Peyer's patch (tissue), 4 donors: ENCODE measurements at places on chromosomes 16 and 17.

DNA sequence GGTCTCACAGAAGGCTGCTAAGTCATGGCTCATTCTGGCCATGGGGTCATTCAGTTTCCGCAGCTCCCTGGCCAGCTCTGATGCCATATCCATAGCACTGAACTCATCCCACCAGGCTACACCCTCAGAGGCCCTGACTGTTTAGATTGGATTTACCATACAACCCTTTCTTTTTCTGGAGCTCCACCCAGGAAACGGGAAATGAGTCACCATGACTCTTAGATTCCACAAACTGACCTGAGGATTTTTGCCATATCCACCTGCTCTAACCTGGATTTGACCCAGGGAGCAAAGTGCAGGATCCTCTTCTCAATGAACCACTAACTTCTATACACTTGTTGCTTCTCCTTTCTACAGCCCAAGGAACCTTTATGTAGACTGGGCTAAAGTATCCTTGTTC, 20.3 kb upstream of the CALB2 start:
- no peak for DNase-seq

- DNase-seq = no peak
Observed at GRCh38 chr16:72189865-72190371, 18.0 kb upstream of the PMFBP1 start.

- DNase-seq = peak; percentile 42
Observed at GRCh38 chr16:85428168-85428898, 184.8 kb upstream of the GSE1 start.

DNA sequence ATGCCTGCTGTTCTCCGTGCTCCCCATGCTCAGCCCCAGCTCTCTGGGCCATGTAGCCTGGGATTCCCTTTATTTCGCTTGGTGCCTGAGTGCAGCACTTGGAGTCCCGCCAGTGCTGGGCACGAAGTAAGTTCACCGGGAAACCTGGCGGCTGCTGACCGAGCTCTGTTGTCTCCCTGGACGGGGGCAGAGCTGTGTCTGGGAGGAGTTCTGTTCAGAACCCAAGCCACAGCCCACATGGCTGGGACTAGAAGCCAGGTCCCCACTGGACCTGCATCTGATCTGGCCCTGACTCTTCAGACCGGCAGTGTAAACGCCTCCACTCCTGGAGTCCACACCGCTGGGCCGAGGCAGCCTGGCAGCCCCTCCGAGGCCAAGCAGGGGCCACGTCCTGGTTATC, 37.5 kb upstream of the CIBAR2 start:
- no peak for DNase-seq

DNA sequence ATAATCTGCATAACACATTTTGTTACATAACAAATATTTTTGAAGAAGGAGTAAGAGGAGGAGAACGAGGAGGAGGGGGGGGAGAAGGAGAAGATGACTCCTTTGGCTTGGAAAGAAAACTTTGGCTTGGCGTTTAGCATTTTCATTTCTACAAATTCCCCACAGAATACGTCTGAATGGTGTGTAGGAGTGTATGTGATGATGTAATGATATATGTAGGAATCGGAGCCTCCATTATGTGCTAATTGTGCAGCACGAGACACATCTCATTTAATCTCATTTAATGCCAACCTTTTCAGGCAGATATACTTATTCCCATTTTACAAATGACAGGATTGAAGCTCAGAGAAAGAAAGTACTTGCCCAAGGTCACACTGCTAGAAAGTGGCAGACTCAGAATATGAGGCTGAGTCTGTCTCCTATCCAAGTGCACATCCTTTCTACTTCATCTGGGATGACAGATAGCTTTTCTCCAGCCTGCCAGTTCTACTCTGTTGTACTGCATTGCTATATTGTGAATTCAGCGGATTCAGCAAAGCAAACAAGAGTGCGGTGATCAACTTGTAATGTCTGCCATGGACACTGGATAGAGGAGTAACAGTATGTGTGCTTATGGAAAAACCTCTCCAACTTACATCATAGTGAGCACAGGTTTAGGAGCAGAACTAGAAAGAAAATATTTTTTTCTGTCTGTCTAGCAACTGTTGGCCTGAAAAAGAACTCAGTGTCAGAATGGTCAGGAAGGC, 10.4 kb upstream of the SLC47A2 start:
- no peak for DNase-seq

DNA sequence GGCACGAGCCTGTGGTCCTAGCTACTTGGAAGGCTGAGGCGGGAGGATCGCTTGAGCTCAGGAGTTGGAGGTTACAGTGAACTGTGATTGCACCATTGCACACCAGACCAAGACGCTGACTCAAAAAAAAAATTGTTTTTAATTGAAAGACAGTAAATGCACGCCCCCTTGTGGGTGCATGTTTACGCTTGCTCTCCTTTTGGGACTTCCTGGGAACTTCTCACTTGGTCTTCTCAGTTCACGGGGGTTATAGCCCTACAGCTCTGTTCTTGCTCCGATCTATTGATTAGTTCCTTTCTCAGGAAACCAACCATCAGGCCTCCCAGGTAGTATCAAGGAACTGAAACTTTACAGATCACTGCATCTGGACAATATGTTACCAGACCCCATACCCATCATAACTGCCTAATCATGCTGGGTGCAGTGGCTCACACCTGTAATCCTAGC, 14.2 kb upstream of the RIPOR1 start:
- DNase-seq = peak; percentile 73
